ENCODE measurements at places on chromosomes 7 and 10.

DNA sequence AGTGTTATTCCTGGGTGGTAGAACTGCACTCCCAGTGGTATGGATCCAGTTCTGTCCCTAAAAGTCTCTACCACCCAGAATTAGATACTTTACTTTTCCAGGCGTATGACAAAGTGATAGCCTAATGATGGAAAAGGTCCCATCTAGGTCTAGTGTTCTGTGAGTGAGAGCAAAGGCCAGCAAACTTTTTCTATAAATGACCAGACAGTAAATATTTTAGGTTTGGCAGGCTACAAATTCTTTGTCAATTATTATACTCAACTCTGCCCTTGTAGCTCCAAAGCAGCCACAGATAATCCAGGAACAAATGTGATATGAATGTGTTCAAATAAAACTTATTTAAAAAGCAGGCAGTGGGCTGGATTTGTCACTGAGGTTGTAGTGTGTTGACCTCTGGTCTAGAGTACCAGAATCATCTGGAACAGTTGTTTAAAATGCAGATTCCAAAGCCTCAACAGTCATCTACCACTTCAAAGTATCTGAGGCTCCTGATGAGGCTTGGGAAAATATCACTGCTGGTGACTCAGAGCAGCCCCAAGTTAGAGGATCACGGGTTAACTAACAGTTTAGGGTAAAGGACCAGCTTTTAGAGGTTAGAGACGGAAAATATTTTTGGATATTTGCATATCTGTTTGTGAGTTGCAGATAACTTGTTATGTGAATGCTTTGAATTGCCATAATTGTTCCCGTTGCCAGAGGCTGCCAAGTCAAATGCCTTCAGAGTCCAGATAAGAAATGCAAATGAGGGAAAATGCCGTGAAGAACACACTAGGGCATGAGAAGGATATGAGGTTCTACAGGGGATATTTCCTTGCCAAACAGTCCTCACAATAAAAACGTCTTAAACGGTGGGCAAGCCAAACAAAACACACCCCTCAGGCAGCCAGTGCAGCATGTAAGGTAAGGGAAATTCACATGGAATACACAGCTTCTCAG lies 19.4 kb downstream of the NRAP start:
- DNase-seq, result no peak

DNA sequence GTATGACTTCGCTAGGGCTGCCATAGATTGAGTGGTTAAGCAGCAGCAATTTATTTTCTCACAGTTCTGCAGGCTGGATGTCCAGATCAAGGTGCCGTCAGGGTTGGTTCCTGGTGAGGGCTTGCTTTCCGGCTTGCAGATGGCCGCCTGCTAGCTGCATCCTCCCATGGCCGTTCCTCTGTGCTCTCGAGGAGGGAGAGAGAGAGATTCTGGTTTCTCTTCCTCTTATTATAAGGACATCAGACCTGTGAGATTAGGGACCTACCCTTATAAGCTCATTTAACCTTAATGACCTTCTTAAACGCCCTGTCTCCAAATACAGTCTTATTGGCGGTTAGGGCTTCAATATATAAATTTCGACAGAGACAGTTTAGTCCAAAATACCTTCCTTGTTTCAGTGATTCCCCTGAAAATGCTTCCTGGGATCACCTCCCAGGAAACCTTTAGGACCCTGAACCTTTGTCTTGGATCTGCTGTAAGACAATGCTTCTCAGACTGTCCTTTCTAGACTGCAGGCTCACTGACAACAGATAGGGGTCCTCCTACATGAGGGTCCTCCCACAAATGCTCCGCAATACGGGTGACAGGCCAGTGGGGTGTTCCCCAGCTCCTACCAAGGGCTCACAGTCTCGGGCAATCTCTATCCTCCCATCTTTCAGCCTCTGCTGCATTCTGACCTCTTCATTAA lies 82.5 kb upstream of the BAIAP2L1 start:
- DNase-seq, result no peak

- no peak for DNase-seq
Measured at GRCh38 chr7:30986738-30987137, 23.0 kb downstream of the GHRHR start.

DNA sequence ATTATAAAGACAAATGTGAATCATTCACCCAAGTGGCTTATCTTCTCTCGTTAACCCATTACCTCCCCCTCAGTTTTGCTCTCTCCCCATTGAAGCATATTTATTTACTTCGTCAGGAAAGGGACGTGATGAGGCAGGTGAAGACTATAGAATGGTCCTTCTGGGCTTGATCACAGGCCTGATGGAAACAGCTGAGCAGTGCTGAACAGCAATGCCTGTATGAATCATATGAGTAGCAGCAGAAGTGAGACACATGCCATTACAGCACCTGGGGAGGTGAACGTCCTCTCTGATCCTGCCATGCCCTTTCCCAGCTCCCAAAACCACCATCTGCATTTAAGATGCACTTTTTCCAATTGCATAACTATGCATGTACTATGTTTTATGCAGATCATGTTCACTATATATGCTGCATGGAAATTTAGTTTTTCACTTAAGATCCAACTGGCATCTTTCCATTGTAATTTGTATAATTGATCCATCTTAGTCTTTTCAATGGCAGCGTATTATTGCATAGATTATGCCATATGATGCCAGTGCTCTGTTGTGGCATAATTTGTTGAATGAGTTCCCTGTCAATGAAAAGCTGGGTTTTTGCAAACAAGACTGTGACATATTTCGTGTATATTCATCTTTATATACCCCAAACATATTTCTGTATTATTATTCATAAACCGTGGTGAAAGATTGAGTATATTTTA lies 105.3 kb downstream of the CXCL12 start:
- DNase-seq, result no peak

DNA sequence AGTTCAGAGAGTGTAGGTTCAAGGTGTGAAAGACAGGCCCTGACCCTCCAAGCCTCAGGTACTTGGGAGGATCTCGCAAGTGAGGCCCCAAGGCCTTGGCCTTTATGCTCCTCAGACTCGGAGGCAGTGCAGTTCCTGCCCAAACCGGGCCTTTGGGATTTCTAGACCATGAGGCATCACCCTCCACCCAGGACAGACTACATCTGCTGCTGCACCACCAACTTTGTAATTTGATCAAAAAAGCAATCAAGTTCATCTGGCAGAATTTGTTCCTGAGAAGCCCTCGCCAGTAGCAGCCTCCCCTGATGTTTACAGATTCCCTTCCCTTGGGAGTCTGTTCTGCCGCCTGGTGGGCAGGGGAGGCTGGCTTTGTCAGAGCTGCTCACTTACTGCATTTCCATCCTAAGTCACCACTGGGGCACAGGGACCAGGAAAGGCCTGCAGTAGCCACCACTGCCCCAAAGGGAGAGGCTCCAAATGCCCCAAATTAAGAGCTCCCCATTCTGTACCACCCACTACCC lies 2.1 kb downstream of the CAMK2G start:
- no peak for DNase-seq

- no peak for DNase-seq
Measured at GRCh38 chr10:121085367-121085766, 234.2 kb downstream of the WDR11 start.

GRCh38 chr10:21080261-21080660 lies 183.2 kb upstream of the NEBL start:
- no peak for DNase-seq

DNA sequence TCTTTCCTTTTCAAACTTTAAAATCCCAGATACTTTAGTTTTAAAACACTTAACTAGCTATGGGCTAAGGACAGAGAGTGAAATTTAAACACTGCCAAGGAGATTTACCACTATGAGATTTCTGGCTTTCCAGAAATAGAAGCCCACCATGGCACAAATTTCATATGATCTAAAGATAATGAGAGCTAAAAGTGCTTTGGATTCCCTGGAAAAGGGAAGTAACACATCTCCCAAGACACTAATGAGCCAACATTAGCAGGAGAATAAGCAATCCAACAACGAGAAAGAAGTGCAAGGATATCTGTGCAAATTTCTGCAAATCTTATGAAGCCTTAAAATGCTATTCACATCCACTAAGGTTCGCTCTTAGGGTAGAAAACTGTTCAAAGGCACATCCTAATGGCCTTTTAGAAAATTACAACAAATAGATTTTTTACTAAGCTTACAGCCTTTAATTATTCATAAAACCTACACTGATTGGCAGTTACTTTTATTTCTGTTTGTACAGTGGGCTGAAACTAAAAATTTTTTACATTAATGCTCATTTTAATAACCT lies 100.3 kb downstream of the RAPGEF5 start:
- DNase-seq, result no peak

DNA sequence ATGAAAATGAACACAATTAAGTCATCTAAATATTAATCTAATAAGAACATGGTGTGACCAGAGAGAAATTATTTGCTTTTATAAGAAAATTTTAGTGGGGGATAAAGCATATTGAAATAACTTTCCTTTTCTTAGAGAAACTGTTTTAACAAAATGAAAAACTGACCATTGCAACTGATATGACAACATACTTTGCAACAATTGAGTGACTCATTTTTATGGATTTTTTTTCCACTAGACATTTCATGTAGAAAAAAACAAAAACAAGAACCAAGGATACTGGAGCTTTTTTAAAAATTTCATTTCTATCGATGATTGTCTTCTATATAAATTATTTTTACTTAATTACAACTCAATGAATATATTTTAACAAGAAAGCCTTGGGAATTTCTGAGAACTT lies 90.0 kb downstream of the C1GALT1 start:
- no peak for DNase-seq

GRCh38 chr10:124906551-124907001 lies 35.3 kb upstream of the ZRANB1 start:
- DNase-seq, result no peak

DNA sequence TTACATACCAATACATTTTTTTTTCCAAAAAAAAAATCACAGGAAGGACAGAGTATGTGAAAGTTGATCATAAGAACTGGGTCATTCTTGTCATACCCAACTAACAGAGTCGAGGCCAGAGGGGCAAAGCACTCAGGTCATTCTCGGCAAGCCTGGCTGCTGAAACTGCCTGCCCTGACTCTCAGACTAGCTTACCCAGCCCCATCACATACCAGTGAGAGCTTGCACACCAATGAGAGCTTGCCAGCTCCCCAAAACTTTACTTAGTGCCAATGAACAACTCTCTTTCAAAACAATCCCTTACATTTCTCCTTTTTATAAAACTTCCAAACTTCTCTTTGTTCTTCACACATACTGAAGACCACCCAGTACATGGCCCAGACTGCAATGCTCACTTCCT lies 48.9 kb downstream of the VOPP1 start:
- no peak for DNase-seq

DNA sequence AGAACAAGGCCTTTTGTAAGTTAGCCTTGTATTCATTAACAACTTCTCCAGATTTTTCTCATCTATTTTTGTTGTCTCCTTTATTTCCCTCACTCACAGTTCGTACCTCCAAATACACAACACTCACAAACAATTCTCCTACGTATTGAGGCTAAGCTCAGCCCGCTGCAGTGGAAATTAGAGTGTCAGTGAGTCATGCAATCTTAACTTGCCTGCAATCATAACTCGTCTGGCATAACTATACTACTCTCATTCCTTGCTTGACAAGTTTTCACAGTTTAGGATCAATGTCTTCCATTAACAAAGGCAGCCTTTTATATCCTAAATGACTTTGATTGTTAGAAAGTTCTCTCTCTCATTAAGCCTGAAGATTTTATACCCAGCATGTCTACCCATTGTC lies 23.8 kb downstream of the TMEM196 start:
- no peak for DNase-seq
